M059J (cell line): ENCODE measurements at places on chromosomes 2 and 18.

- no peak for DNase-seq
Observed at GRCh38 chr2:126891681-126892500, 6.8 kb upstream of the TEX51 start.

DNA sequence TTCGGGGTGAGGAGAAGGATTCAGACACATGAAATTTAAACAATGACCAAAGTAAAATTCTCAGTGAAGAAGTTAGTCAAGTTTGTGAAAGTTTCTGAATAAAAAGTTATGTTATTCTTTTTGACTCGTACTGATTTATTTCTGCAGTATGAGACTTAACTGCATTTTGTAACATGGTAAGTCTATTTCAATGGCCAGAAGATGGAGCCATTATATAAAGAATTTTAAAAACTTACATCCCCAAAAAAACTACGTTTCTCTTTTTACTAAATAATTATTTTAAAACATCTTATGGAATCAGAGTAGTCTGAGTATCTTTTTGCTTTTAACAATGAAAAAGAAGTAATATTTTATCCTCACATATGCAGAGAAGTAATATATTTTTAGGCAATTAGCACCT lies 51.4 kb upstream of the SCN1A start:
- peak; percentile 8 for DNase-seq

GRCh38 chr18:37393221-37393827 lies 172.3 kb downstream of the CELF4 start:
- DNase-seq, result no peak

GRCh38 chr2:10497797-10498251 lies 49.7 kb upstream of the ODC1 start:
- DNase-seq, result peak; percentile 86
